H9 (cell line): ENCODE measurements at places on chromosomes 3 and 15.

- no peak for DNase-seq
These were observed 411.5 kb downstream of the RAP2B start for GRCh38 chr3:153573481-153573880.

DNA sequence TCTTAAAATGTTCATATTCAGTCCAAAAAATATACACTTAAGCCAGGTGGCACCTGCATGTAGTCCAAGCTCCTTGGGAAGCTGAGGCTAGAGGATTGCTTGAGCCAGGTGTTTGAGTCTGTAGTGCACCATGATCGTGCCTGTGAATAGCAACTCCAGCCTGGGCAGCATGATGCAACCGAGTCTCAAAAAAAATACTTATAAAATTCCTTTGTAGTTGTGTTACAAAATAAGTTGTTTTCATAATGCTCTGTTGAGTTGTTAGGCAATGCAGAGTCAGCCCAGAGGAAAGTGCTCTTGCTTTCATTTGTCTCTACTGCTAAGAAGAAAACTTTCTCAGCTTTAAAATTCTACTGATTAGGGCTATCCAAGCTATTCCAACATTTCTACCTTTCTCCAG lies 442.8 kb upstream of the ARRDC4 start:
- no peak for DNase-seq

DNA sequence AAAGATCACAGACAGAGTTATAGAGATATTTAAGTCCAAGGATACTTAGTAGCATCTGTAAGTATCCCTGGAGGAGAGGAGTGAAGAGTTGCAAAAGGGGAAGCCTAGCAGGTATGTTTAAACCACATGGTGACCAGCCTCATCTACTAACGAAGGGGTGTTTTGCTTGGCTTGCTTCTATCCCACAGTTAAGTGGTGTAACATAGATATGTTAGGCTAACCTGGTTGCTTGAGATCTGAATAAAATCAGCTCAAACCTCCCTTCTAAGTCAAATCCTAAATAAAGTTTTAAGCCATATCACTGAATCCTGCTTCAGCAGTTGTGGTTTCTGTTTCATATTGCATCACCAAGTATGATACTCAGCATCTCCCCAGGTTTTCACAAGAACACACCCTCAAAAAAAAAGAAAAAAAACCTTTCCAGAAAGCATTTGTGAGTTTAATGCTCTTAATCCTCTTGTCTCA lies 880.2 kb downstream of the ROBO1 start:
- no peak for DNase-seq

GRCh38 chr3:53780171-53780570 lies 66.0 kb downstream of the CHDH start:
- no peak for DNase-seq

- DNase-seq, result no peak
These were observed 326.3 kb downstream of the UACA start for GRCh38 chr15:70437089-70437488.

- DNase-seq, result no peak
These were observed 340.3 kb upstream of the CTDSPL start for GRCh38 chr3:37521429-37521828.

DNA sequence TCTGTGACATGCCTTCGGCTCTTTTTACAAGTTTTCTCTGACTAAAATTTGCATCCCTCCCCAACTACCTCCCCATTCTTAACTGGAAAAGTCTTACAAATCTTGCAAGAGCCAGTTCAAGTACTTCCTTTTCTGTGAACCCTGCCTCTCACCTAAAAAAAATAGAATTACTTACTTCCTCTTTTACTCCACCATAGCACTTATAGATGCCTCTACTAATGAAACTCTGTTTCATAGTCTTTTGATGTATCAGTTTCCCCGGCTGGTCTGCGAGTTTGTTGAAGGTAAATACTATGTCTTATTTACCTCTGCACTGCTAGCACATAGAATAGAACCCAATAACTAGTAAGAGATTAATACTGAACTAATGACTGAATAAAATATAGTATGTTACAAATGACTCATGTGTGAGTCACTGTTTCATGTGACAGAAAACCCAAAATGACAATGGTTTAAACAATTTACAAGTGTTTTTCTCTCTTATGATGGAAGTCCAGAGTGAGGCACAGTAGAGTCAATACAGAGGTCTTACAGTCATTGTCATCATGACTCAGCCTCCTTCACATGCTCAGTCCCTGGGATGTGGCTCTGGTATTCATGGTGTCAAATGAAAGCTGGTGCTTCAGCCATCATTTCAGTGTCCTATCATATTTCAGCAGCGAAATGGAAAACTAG lies 393.5 kb downstream of the RSL24D1 start:
- DNase-seq, result no peak

DNA sequence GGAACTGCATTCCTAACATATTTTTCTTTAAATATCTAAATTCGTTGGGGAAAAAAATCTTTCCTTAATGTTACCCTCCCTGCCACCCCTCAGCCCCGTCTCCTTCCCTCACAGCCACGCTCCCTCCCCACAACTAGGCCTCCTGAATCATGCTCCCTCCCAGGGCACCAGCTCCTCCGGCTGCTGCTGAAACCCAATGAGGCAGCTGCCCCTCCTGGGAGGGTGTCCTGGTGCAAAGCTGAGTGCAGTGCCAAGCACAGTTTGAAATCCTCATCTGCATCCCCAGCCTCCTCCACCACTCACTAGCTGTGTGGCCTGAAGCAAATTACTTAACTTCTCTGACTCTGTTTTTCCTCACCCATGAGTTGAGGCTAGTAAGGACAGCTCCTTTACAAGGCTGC lies 2.7 kb upstream of the NR2E3 start:
- no peak for DNase-seq

- DNase-seq, result no peak
These were observed 133.0 kb upstream of the THBS1 start for GRCh38 chr15:39447881-39448280.
